Type B pancreatic cell (in vitro differentiated cells): ENCODE measurements at places on chromosomes 12 and 14. TPM values are rescaled to one million over a fixed set of nuclear protein-coding genes. Genes with fewer than 3 reads are reported as not detected.

TAMALIN gene
- 4.2 and 16.5 TPM in 2 replicates for total RNA-seq

CIDEB gene
- 4.9 and 11.1 TPM in 2 replicates for total RNA-seq

NEK9 gene
- total RNA-seq: 81.3 and 117 TPM in 2 replicates

DNA sequence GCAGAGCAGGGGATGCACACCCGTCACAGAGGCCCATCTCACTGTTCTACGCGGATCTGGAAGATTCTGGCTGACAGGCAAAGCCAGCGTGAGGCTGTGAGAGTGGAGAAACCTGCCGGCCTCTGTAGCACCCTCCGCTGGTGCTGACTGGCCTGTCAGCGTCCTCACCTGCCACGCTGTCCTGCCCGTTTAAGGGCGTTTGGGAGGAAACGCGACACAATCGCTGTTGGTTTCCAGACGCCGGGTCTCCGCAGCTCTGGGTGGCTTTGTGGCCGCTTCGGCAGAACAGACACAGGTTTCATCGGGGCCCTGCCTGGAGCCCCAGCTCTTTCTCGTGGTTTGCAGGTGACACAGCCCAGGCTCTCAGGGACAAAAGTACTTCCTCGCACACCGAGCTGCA, 70.6 kb downstream of the NOC4L start:
- DNase-seq: no peak

- no peak for DNase-seq
Observed at GRCh38 chr12:46472893-46473633, 100.5 kb upstream of the SLC38A2 start.

GRCh38 chr12:115722181-115722580, 555.3 kb downstream of the MED13L start:
- no peak for DNase-seq

DNA sequence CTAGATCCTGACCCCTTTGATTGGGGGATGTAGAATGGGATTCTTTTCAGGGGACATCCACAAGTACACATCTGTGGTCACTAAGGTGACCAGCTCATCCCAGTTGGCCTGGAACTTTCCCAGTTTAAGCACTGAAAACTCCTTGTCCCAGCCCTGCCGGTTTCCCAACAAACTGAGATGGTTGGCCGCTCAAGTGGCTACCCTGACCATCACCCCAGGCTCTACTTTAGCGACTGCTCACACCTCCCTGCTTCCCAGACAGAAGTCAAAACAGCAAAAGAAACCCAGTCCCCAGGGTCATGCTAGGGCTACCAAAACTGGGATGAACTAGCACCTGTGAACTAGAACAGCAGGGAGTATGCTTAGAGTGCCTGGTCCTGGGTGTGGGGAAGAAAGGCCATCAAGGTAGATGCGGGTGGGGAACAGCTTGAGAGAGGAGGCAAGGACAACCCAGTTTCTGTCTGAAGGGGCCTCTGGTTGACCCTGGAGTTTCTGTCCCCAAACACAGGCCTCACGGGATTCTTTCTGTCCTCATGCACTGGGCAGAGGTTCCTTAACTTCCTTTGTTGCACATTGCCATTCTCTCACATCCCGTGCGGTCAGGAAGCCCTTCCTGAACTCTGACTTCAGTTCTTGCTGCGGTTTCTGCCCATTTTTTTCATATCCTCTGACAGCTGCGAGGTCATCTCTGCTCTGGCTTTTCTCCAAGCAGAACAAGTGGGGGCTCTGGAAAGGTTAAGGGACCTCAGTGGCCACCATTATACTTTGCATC, 1.6 kb downstream of the LTB4R start:
- no peak for DNase-seq

DNA sequence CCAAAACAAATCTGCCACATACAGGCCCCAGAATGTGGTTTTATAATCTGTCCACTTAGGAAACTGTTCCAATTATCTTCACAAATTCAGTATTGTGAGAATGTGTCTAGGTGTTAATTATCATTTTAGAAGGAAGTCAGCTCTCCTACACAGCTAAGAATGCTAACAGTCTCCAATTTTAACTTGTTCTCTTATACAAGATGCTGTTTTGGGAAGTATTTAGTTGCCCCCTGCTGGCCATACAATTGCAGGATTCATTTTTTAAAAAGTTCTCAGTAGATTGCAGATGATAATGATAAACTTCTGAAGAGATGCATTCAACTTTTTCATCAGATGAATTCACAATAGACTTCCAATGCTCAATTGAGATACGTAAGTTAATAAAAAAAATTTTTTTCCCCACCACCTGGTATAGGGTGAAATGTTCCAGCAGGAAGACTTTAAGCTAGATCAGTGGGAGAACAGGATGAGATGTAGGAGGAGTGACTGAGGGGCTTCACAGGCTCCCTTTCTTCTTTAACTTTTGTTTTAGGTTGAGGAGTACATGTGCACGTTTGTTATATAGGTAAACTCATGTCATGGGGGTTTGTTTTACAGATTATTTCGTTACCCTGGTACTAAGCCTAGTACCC, 27.3 kb upstream of the OSBPL8 start:
- DNase-seq: no peak

DNA sequence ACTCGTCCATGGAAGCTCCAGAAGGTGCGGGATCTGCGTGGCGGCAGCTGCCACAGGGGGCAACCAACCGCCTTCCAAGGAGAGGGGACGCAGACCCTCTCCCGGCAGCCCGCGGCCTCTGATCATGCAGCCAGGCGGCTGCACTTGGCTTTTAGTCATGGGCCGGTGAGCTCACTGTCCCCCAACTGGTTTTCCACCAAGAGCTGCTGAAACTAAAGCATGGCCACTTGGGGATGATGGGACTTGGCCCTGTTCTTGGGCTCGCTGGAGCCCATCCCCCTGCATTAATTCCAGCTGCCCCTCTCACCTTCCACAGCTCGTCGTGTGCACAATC, 39.1 kb downstream of the CCDC85C start:
- DNase-seq: no peak
